Stimulated activated CD8-positive, alpha-beta memory T cell treated with anti-CD3 and anti-CD28 coated beads, Interleukin-7, amount 100 ng/mL, for 1 hour (primary cell): ENCODE measurements at places on chromosomes 3 and 15.

- no peak for DNase-seq
Measured at GRCh38 chr3:60189304-60189703, 1061.9 kb downstream of the FHIT start.

- DNase-seq, result no peak
Measured at GRCh38 chr15:52441841-52442240, 86.8 kb downstream of the MYO5A start.

DNA sequence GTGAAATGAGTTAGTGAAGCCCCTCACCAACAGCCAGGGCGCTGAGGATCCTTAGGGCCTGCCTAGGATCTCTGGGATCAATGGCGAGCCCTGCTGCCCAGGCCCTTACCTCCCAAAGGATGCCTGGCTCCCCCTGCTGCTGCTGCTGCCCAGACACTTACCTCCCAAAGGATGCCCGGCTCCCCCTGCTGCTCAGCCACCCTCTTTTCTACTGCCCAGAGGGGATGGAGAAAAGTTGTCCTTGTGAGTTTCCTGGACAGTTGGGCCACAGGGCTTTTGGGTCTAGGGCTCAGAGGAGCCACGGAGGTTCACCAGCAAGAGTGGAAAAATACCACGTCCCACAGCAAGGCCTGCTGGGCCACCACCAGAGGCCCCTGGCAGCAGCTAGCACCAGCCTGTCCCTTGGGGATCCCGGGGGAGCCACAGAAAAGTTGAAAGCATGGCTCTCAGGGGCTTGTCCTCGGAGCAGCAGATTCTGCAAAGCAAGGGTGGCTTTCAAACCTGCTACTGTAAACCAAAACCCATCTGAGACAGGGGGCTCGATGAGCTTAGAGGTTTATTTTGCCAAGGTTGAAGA lies 59.4 kb downstream of the SLC6A6 start:
- DNase-seq, result no peak

GRCh38 chr3:151625086-151625485 lies 108.6 kb upstream of the AADACL2 start:
- no peak for DNase-seq

DNA sequence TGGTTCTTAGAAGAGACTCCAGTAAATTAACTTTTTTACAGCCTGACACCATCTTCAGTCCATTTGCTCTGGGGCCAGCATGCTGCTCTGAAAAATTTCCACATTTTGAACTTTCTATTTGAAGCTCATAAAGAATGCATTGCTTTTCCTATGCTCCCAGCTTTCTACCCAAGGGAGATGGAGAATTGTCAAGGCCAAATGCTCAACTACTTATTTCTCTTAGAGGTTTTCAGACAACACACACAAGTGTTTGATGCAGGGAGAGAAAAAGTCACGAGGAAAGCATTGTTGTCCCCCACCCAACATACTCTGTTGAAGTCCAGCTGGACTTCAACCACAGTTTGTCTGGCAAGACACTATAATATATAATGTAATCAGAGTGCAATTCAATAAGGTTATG lies 100.3 kb upstream of the CADPS start:
- DNase-seq, result no peak

GRCh38 chr3:162491952-162492351 lies 995.3 kb downstream of the OTOL1 start:
- no peak for DNase-seq

GRCh38 chr3:149487598-149488197 lies 13.2 kb downstream of the TM4SF4 start:
- DNase-seq, result no peak

DNA sequence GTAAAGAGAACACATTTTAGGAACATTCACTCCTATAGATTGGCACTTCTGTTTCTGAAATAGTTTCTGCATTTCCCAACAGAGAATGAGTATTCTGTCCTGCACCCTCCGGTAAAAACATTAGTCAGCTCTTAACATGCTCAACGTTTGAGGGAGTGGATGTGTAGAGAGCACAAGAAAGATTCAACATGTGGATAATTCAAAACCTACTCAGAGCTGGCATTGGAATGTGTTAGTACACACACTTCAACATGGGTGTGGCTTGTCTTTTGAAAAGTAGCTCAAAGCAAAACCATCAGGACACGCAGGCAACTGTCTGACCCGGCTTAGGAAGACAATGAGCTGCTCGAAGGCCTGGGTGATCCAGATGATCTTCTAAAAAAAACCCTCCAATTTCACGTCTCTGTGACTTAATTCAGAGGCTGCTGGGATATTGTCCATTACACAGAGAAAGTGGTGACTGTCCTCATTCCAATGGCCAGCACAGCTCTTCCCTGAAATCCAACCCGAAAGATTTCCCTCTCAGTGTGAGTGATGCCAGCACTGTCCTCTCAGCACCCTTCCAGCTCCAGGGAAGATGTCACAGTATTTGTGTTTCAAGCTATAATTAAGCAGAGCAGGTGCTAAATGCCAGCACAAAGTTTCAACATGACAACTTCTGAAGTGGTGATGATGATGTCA lies 18.1 kb downstream of the FBN1 start:
- DNase-seq, result no peak

DNA sequence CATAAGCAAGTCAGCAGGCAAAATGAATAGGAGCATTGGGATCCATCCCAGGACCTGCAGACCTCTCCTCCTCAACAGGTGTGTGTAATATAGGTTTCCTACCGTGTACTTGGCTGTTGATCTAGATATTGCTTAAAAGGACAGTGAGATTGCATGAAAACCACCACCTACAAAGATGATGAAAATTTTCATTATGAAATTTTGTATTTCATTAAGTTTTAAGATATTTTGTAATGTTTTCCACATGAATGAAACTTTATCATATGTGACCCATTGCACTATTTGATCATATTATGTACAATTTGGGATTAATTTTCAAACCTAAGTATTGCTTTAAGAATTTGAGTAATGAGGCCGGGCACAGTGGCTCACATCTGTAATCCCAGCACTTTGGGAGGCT lies 94.3 kb upstream of the TRPM1 start:
- no peak for DNase-seq

DNA sequence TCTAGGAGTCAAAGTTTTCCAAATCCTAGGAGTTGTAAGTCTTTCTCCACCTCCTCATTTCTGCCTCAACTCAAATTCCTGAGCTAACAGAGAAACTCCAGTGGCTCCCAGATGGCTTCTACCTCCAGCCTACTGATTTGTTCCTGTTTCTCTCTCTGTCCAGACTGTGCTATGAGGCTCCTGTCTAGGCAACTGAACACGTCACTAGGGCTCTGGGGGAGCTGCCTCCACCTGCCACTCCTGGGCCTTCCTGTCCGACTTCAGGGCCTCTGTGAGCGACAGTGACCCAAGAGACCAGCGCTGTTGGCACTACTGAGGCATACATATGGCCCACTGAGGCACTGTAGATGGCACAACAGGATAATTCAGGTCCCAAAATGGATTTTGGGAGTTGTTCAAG lies 71.4 kb downstream of the EXOG start:
- no peak for DNase-seq

GRCh38 chr3:153069598-153070510 lies 92.2 kb upstream of the RAP2B start:
- DNase-seq, result no peak

GRCh38 chr3:151750181-151750580 lies 16.5 kb downstream of the AADACL2 start:
- no peak for DNase-seq
